ENCODE measurements at places on chromosomes 5 and 9. TPM values are rescaled to one million over a fixed set of nuclear protein-coding genes. Genes with fewer than 3 reads are reported as not detected.

Gene KIF4B
- 0.03 TPM for polyA plus RNA-seq

Gene STK32A
- 0.43 TPM for polyA plus RNA-seq

Gene ADAMTS13
- 16.8 TPM for polyA plus RNA-seq

Gene SPATA31D4
- polyA plus RNA-seq = not detected

Gene POLR3G
- polyA plus RNA-seq = 2.1 TPM

Gene PCDHGA4
- not detected for polyA plus RNA-seq

Gene OBP2B
- polyA plus RNA-seq = not detected

Gene CCNI2
- 2.7 TPM for polyA plus RNA-seq

Gene NIPAL4
- 0.10 TPM for polyA plus RNA-seq

Gene FRRS1L
- polyA plus RNA-seq = under 0.01 TPM

- no peak for DNase-seq
Observed at GRCh38 chr9:4506490-4506889, 16.2 kb downstream of the SLC1A1 start.

GRCh38 chr5:36666274-36666673 is 59.9 kb downstream of the SLC1A3 start:
- no peak for DNase-seq

DNA sequence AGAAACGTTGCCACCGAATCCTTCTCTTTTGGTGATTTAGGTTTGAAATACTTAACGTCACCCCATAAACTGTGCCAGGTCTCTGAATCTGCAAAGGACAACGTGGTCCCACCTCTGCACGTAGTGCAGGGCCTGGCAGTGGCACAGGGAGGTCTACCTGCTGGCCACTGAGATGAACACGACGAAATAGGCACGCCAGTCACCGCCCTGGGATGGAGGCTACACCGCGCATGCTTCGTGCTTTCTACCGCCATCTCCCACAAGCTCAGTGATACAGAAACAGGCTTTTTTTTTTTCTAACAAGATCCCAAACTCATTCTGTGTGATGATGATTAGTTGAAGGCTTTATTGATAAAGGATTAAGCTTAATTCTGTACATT is 140.0 kb upstream of the RAPGEF1 start:
- no peak for DNase-seq

GRCh38 chr9:108434502-108434901 is 421.3 kb downstream of the ACTL7B start:
- DNase-seq = no peak

GRCh38 chr9:23962101-23962500 is 136.1 kb upstream of the ELAVL2 start:
- no peak for DNase-seq

DNA sequence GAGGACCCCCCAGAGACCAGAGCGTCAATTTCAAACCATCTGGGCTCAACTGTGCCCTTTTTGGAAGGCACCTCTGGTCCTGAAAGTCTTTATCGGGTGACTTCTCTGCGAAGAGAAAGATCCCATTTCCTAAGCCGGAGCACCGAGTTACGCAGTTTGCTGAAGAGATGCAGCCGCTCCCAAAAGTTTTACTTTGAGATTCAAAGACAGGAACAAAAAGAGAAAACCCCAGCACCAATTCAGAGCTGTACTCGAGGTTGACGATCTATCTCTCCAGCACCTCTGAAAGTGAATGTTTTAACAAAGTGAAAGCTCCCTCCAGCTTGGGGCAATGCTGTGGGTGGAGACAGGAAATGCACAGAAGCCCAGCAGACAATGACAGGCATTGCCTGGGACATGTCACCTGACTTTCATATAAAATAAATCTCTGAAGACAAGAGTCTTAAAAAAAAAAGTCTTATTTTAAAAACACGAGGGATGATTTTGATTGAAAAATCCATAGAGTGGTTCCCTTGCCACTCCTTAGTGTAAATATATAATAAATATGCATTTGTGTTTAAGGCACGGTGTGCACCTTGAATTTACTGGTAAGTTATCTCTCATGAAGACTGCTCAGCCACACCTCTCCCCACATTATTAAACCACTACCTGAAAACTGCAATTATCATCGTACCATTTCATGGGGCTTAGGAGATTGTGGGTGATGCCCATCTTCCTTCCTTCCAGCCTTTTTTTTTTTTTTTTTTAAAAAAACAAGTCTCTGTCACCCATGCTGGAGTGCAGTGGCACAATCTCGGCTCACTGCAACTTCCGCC is 79.9 kb downstream of the FNBP1 start:
- DNase-seq = peak; percentile 35

DNA sequence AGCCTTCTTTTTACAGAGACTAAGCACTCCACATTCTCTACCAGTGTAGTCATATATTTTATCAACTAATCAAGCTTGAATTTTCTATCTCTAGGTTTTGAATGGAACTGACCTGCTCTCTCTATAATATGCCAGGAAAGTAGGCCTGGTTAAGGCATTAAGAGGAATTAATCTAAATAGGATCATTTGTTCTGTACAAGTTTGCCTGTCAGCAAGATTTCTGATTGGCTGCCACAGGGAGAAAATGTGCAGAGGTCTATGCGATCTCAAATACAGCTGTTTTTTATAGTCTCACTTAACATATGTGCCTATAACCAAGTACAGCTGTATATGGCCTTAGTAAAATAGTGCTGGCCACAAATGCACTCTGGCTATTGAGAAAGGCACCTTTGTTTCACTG is 418.8 kb downstream of the KDM4C start:
- no peak for DNase-seq

DNA sequence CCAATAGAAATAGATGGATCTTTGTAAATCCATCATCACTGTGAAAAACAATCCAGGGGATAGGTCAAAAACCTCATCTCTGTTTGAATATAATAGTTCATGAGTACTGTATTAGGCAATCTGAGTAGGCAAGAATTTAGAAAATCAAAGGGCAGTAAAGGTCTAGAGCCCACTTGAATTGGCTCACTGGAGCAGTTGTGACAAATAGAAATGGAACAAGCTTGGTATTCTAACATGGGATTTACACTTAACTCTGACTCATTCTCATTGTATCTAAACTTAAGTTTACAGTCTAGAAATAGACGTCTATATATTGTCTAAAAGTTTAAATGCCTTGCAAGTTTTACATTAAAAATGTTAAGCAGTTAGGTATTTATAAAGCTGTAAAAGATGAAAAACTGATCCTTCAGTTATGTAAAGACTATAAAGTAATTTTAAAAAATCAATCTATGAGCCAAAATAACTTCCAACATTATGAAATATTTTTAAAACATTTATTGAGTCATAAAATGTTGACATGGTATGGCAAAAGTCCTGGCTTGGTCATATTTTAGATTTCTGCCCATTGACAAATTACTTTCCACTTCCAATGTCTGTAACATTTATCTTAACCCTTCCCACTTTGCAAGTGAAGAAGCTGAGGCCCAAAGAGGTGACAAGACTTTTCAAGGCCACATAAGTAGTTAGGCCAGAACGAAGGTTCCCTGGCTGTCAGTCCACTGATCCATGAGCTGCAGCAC is 203.7 kb upstream of the NREP start:
- no peak for DNase-seq

DNA sequence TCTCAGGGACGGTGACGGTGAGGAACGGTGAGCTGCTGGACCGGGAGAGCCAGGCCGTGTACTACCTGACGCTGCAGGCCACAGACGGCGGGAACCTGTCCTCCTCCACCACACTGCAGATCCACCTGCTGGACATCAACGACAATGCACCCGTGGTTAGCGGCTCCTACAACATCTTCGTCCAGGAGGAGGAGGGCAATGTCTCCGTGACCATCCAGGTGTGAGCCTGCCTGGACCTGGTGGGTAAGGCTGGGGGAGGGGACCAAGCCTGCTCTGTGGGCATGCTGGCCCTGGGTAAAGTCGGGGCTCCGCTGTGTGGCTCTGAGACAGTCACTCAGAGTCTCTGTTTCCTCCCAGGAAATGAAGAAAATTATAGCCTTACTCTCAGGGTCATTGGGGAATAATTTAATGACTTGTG is 29.3 kb downstream of the CDHR2 start:
- peak; percentile 27 for DNase-seq

DNA sequence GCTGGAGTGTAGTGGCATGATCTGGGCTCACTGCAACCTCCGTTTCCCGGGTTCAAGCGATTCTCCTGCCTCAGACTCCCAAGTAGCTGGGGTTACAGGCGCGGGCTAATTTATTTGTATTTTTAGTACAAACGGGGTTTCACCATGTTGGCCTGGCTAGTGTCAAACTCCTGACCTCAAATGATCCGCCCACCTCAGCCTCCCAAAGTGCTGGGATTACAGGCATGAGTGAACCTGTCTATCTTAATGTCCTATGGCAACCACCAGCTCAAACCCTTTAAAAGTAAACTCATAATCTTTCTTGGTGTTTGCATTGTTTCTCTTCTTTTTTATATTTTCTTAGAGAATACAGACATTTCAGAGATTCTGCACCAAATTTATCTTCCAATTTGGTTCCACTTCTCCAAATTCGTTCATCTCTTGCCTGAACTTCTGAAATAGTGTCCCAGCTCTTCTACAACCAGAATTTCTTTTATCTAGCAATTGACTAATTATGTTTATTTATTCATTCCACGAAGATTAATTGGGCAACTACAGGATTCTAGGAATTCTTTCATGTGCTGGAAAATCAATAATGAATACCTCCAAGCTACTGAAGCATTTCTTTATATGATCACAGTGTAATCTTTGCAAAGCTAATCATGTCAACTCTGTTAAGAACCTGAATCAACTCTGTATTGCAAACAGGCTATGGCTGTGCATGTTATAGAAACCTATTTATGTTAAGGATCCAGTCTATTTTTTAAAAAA is 60.0 kb upstream of the TYRP1 start:
- no peak for DNase-seq

DNA sequence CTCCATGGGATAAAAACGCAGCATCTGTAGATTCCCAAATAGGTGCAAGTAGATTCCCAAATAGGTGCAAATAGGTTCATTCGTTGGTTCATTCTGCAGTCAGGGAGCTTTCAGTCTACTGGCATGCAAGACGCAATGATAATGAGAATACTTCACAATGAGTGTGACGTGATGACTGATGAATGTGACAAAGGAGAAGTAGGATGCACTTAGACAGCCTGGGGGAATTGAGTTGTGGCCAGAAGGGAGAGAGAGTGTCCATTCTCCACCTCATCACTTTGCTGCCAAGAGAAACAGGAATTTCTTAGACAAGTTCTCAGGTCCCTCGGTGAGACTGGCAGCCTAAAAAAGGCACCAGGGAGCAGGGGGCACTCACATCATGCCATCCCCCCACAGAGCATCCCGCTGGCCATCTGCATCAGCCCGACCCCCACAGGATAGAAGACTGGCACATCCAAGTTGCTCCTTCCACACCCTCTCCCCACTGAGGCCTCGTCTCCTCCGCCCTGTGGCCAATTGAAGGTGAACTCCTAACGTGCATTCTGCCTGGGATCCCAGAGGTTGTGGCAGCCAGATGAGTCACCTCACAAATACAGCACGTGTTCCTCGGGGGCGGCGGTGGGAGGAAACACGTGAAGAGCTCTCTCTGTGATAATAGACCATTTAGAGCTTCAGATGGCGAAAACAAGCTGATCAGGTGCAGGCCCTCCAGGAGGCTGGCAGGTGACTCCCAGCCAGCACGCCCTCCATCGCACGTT is 19.9 kb upstream of the KCNIP1 start:
- DNase-seq = peak; percentile 55

DNA sequence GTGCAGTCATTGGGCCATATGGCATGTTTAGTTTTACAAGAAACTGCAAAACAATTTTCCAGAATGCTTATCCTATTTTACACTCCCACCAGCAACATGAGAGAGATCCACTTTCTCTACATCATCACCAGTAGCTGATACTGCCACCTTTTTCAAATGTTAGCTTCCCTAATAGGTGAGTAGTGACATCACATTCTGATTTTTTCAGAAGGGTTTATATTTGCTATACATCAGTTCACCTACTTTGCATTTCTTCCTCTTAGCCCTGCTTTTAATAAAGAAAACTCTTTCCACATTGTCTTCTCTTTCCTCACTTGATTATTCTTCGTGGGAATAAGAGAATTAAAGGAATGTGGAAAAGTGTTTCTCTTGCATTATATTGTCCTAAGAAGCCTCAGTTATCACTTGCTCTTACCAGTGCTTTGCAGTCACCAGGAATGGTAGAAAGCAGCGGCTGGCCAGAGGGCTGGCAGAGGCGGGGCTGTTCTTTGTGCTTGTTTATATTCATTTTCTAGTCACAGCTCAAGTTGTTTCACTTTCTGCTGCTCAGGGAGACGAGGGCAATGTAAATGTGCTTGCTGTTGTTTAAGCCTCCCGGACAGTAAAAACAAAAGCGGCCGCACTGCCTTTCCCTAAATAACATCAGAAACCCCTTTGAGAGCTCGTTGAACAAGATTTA is 164.8 kb downstream of the HSD17B3 start:
- peak; percentile 71 for DNase-seq

DNA sequence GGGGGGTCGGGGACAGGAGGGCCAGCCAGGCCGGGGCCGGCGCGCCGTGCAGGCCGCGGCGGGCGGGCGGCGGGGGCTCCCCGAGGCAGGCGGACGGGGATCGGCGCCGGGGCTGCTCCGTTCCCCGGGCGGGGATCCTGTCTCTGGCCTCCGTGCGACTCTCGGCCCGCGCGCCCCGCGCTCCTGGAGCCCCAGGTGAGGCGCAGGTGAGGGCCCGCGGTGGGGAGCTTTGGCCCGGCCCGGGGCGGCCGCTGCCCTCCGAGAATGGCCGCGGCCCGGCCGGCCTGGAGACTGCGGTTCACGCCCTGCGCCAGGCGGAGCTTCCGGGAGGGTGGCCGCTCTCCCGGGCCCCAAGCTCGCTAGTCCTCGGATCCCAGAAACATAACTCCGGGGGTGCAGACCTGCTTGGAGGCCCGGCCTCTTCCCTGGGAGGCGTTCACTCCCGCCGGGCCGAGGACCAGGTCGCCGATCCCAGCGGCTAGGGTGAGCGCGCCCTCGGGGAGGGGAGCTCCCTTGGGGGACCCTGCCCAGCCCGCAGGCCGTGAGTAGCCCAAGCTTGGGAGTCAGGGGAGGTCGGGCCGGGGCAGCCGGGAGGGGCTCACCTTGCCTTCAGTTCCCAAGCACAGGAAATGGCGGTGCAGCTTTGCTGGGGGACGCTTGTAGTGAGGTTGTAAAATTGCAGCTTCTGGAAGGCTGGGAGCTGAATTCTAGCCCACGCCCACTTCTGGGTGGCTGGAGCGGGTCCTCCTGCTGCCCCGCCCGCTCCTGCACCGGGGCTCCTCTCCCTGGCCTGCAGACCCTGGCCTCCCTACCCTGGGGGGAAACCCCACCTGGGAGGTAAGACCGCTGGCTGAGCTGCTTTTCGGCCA is 723 bp downstream of the PPP1R26 start:
- peak; percentile 44 for DNase-seq

GRCh38 chr5:82812575-82812974 is 264.6 kb downstream of the TMEM167A start:
- no peak for DNase-seq
